ENCODE measurements at places on chromosomes 4 and X.

- no peaks in the 10 kb centered on the region for H3K36me3 ChIP-seq
- H3K4me1 ChIP-seq: no peaks in the 10 kb centered on the region
- H3K27me3 ChIP-seq: no peaks in the 10 kb centered on the region
- H3K4me3 ChIP-seq: no peak overlapping the region
- DNase-seq: no peak
- no peak overlapping the region for H3K27ac ChIP-seq
Observed at GRCh38 chr4:147833254-147833653, 101.4 kb downstream of the ARHGAP10 start.

DNA sequence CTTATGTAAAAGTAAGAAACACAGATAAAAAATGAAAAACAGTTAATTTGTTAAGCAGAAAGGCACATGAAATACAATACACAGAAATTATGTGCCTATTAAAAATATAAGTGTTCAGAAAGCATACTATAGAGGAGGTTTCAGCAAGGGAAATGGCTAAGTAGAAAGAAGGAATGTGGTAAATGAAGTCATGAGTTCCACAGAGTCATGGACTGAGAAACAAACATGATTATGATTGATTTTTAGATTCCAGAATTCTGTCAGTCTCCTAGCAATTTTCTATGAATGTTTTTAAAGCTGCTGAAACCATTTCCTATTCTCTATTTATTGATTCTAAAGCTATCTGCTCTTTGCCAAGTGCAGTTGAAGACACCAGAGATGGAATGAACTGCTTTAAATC lies 1398.4 kb downstream of the ARAP2 start:
- H3K27me3 ChIP-seq: no peaks in the 10 kb centered on the region
- no peaks in the 10 kb centered on the region for H3K4me1 ChIP-seq
- H3K4me3 ChIP-seq: no peak overlapping the region
- H3K27ac ChIP-seq: no peak overlapping the region
- no peak for DNase-seq

- H3K36me3 ChIP-seq: no peaks in the 10 kb centered on the region
- no peak overlapping the region for H3K4me3 ChIP-seq
- H3K27me3 ChIP-seq: no peaks in the 10 kb centered on the region
- no peaks in the 10 kb centered on the region for H3K4me1 ChIP-seq
- DNase-seq: no peak
Observed at GRCh38 chr4:73919691-73920090, 50.5 kb downstream of the CXCL1 start.

- H3K27me3 ChIP-seq: no peaks in the 10 kb centered on the region
- no peaks in the 10 kb centered on the region for H3K36me3 ChIP-seq
- no peaks in the 10 kb centered on the region for H3K4me1 ChIP-seq
- no peak for DNase-seq
- H3K27ac ChIP-seq: no peak overlapping the region
- no peak overlapping the region for H3K4me3 ChIP-seq
Observed at GRCh38 chrX:116111497-116111896, 59.0 kb upstream of the AGTR2 start.

DNA sequence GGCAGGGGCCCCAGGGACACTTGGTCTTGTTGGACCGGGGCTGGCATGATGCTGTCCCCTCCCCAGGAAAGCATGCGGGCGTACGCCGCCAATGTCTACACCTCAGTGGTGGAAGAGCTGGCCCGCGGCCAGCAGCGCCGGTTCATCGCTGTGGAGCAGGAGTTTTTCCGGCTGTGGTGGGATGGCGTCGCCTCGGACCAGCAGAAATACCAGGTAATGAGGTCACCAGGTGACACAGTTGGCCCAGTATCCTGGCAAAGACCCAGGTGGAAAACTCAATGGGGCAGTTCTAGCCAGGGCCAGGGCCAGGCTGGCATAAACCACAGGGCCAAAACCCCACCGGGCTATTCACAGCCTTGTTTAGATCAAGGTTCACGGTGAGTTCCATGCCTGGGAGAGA lies 1.5 kb downstream of the MAN2B2 start:
- no peak for DNase-seq
- H3K27me3 ChIP-seq: peaks cover 8% of the 10 kb centered on the region
- no peak overlapping the region for H3K4me3 ChIP-seq
- H3K27ac ChIP-seq: no peak overlapping the region
- H3K36me3 ChIP-seq: peaks cover 40% of the 10 kb centered on the region

GRCh38 chrX:136598631-136599030 lies 49.3 kb upstream of the CD40LG start:
- peaks cover 5% of the 10 kb centered on the region for H3K36me3 ChIP-seq
- H3K4me3 ChIP-seq: no peak overlapping the region
- H3K4me1 ChIP-seq: peaks cover 16% of the 10 kb centered on the region
- no peak overlapping the region for H3K27ac ChIP-seq

DNA sequence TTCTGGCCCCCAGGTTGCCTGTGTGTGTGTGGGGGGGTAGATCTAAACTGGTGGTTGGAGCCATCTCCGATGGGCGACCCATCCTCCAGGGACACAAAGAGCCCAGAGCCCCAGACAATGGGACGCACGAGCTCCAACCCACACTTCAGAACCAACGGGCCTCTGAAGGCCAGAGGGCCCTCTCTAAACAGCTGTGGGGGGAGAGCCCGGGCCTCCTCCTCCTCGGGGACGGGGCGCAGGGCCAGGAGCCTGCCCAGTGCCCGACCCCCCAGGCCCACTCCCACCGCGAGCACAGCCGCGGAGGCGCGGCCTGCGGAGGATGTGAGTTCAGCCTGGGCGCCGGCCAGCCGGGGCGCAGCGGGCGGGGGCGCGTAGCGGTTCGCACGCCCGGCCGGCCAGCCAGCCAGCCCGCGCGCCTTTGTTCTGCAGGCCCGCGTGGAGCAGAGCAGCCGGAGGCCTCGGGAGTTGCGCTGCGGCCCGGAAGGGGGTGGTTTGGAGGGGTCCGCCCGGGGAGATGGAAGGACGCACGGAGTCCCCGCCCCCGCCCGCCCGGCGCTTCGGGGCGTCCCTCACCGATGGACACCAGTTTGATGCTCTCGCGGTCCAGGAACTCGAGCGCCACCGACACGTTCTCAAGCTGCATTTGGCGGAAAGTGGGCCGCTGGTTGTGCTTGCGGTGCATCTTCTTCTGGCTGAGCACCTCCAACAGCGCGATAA lies 4.0 kb downstream of the FLNA start:
- peak overlapping the region; percentile 90 for H3K4me3 ChIP-seq
- peak overlapping the region; percentile 90 for H3K27ac ChIP-seq
- H3K27me3 ChIP-seq: no peaks in the 10 kb centered on the region
- peaks cover 29% of the 10 kb centered on the region for H3K36me3 ChIP-seq

- DNase-seq: no peak
- H3K27ac ChIP-seq: no peak overlapping the region
- no peak overlapping the region for H3K4me3 ChIP-seq
- H3K36me3 ChIP-seq: no peaks in the 10 kb centered on the region
Observed at GRCh38 chr4:131547506-131547981, 1601.5 kb upstream of the PCDH10 start.

DNA sequence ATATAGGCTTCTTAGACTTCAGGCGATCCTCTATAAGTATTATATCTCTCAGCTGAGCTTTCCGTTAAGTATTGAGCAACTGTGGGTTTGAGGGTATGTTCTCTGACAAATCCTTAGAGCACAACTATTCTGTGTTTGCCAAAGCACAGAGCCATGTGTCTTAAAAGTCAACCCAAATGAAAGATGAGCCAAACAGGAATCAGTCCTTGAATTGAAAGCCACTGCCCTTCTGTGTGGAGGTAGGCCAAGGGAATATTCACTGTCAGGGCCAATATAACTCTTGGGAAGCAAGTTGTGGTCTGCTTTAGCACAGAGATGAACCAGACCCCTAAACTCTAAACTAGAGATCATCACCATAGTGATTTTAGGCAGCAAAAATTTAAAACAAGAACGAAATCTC lies 164.0 kb downstream of the STAG2 start:
- H3K4me3 ChIP-seq: no peak overlapping the region
- H3K36me3 ChIP-seq: no peaks in the 10 kb centered on the region
- no peaks in the 10 kb centered on the region for H3K4me1 ChIP-seq
- H3K27ac ChIP-seq: no peak overlapping the region
- no peaks in the 10 kb centered on the region for H3K27me3 ChIP-seq

DNA sequence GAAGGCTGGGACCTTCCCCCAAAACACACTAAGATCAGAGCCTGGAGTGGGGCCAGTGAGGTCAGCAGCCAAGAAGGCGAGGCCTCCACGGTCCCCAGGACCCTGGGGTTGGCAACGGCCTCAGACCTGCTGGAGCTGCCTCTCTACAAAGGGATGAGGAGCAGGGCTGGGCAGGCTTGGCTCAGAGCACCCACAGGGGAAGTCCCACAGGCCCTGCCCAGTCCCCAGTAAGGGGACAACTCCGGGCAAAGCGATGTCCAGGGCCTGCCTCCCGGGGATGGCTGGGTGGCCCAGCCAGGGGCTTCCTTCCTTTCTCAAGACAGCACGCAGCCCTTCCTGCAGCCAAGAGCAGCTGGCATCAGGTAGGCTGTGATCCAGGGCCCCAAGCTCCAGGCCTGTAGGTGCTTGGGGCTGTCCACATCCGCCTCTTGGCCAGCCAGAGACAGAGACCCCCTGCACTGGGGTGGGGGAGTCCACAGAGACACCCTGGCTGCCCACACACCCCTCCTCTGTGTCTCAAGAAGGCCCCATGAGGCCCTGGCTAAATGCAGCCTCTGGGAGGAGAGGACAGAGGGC lies 5.7 kb downstream of the MXD4 start:
- DNase-seq: no peak
- no peak overlapping the region for H3K27ac ChIP-seq
- H3K4me3 ChIP-seq: no peak overlapping the region
- H3K4me1 ChIP-seq: no peaks in the 10 kb centered on the region

DNA sequence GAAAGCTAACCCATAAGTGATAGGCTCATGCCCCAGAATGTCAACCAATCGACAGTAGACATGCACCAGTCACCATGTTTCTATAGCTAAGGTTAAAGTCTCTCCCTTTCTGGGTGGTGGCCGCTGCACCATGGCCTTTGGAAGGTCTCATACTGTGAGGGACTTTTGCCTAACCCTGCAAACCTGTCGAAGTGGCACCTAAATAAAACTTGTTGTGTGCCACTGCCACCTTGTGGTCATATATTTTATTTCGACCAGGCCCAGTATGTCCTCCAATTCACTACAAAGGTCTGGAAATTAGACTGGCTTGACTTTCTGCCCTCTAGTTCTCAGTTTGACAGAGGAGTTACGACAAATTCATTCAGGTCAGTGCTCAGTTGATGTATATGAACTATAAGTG lies 163.1 kb downstream of the SMARCA1 start:
- H3K4me3 ChIP-seq: no peak overlapping the region
- no peaks in the 10 kb centered on the region for H3K36me3 ChIP-seq
- no peaks in the 10 kb centered on the region for H3K27me3 ChIP-seq
- H3K4me1 ChIP-seq: no peaks in the 10 kb centered on the region
- peak; percentile 50 for DNase-seq
- H3K27ac ChIP-seq: no peak overlapping the region

GRCh38 chrX:16610121-16610621 lies 39.8 kb upstream of the S100G start:
- no peak overlapping the region for H3K27ac ChIP-seq
- no peak overlapping the region for H3K4me3 ChIP-seq
- H3K36me3 ChIP-seq: no peaks in the 10 kb centered on the region

- no peak overlapping the region for H3K4me3 ChIP-seq
- DNase-seq: no peak
- H3K36me3 ChIP-seq: no peaks in the 10 kb centered on the region
- no peaks in the 10 kb centered on the region for H3K4me1 ChIP-seq
Observed at GRCh38 chr4:53601251-53601764, 10.0 kb upstream of the LNX1 start.

GRCh38 chrX:97556359-97556758 lies 672.7 kb downstream of the RPA4 start:
- no peaks in the 10 kb centered on the region for H3K36me3 ChIP-seq
- H3K27ac ChIP-seq: no peak overlapping the region
- H3K27me3 ChIP-seq: no peaks in the 10 kb centered on the region
- DNase-seq: no peak
- H3K4me3 ChIP-seq: no peak overlapping the region
- no peaks in the 10 kb centered on the region for H3K4me1 ChIP-seq

DNA sequence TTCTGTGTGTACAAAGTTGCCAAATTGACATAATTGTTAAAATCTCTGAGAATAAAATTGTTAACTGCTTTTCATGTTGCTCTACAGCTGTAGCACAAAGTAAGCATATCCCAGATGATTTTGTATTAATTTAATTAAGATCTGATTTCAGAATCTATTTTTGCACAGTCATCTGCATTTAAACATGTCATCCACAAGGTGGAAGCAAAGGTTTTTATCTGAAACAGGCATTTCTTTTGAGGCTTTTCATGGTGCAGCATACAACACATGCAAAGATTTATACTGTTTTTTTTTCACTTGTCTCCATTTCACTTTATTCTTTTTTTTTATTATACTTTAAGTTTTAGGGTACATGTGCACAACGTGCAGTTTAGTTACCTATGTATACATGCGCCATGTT lies 51.2 kb downstream of the GC start:
- H3K27me3 ChIP-seq: no peaks in the 10 kb centered on the region
- no peaks in the 10 kb centered on the region for H3K4me1 ChIP-seq
- H3K36me3 ChIP-seq: no peaks in the 10 kb centered on the region
- no peak overlapping the region for H3K27ac ChIP-seq

- no peaks in the 10 kb centered on the region for H3K27me3 ChIP-seq
- H3K36me3 ChIP-seq: peaks cover 62% of the 10 kb centered on the region
- H3K4me1 ChIP-seq: no peaks in the 10 kb centered on the region
- H3K4me3 ChIP-seq: no peak overlapping the region
- no peak for DNase-seq
Observed at GRCh38 chrX:1743105-1743504, 128.2 kb downstream of the ASMT start.

DNA sequence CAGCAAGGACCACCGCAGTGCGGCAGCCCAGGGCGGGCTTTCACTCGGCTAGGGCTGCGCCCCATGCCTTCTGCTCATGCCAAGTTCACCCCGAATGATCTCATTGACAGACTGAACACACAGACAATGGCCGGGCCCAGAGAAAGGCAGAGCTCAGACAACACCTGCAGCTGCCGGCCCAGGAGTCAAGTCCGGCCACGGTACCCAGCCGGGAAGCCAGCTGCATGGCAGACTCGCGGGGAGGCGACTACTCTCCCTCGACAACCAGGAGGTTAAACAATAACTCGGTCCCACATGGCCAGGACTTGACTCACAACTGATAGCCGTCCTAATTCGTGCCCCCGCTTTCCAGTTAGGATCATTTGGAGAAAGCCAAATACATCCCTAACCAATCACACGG lies 50.4 kb downstream of the ABLIM2 start:
- no peak overlapping the region for H3K27ac ChIP-seq
- no peak for DNase-seq
- no peaks in the 10 kb centered on the region for H3K36me3 ChIP-seq

- H3K27me3 ChIP-seq: peaks cover 19% of the 10 kb centered on the region
- H3K36me3 ChIP-seq: no peaks in the 10 kb centered on the region
Observed at GRCh38 chr4:167234316-167234881, at the start of gene SPOCK3. Gene SPOCK3 (minus strand): TSS chr4:167234494.

GRCh38 chr4:89243733-89244252 lies 63.8 kb downstream of the GPRIN3 start:
- H3K36me3 ChIP-seq: peaks cover 64% of the 10 kb centered on the region
- peak overlapping the region; percentile 73 for H3K27ac ChIP-seq
- H3K27me3 ChIP-seq: no peaks in the 10 kb centered on the region

- H3K4me1 ChIP-seq: no peaks in the 10 kb centered on the region
- peaks cover 11% of the 10 kb centered on the region for H3K27me3 ChIP-seq
- H3K36me3 ChIP-seq: no peaks in the 10 kb centered on the region
- H3K4me3 ChIP-seq: no peak overlapping the region
- no peak overlapping the region for H3K27ac ChIP-seq
Observed at GRCh38 chr4:107757864-107758476, 37.9 kb upstream of the PAPSS1 start.

All from activated CD8-positive, alpha-beta T cell treated with anti-CD3 and anti-CD28 coated beads, Interleukin-2, amount 10 ng/mL, durations not matched to agents 7 days and 5 days (primary cell).